Suppressor macrophage (primary cell): ENCODE measurements at places on chromosomes 3 and 15.

GRCh38 chr15:86491118-86491517, 411.4 kb downstream of the AGBL1 start:
- no peak for DNase-seq

GRCh38 chr3:53244271-53244670, 11.6 kb downstream of the TKT start:
- no peak for DNase-seq

DNA sequence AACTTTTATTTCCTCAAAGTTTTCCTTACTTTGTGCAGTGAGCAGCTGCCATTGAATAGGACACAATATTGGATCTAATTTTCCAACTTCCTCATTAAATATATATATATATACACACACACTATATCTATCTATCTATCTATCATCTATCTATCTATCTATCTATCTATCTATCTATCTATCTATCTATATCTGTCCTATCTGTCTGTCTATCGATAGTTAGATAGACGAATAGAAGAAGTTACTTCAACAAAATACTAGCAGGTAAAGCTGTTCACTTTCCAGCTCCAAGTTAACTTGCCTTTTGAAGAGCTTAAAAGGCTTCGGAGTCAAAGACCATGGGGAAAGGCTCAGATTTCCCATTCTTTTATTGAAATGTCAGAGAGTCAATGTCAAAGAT, 3.6 kb upstream of the DLG1 start:
- no peak for DNase-seq

DNA sequence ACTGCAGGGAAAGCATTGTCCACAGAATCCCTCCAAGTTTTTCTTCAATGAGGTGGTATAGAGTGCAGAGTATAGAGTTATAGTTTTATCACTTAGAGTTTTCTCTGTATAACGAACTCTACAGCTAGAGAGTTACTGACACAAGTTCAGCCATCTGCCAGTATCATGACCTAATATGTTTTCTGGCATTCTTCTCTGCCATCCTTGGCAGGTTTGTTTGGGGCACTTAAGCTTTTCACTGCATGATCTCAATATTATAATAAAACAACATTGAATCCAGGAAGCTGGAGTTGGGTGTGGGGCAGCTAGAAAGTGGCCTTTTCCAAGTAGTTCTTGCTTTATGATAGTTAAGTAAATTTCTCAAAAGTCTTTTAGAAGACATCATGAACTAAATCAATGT, 743.5 kb upstream of the ARPP21 start:
- DNase-seq = no peak

DNA sequence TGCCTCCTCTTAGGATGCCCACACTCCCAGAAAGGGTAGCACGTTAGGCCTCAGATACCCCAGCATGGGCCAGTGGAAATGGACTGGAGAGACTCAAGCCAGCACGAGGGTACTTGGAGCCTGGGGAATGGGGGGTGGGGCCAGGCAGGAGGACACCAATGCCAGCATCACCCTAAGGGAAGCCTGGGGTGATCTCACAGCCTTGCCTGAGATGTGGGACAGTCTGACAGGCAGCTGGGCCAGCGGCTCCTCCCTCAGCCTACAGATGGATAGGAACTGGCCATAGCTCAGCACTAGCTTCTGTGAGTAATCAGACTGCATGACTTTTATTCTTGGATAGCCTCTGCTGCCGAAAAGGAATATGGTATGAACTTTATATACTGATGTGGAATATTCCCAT, 59.6 kb upstream of the MRPS22 start:
- no peak for DNase-seq

GRCh38 chr3:128495435-128495970, 2.5 kb upstream of the GATA2 start:
- no peak for DNase-seq

- DNase-seq = no peak
Observed at GRCh38 chr3:193905541-193906396, 230.2 kb upstream of the HES1 start.

DNA sequence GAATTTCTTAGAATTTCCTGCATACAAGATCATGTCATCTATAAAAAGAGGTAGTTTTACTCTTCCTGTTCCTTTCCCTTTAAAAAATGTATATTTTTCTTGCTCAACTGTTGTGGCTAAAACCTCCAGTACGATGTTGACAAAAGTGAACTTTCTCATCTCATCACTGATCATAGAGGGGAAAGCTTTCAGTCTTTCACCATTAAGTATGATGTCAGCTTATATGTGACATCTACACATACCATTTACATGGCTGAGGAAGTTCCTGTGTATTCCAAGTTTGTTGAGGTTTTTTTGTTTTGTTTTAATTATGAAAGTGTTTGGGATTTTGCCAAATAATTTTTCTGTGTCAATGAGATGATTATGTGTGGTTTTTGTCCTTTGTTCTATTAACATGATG, 173.6 kb downstream of the PLD1 start:
- peak; percentile 64 for DNase-seq
